ENCODE measurements at places on chromosomes 11 and 22. TPM values are rescaled to one million over a fixed set of nuclear protein-coding genes. Genes with fewer than 3 reads are reported as not detected.

The SLC5A1 gene
- total RNA-seq = 0.21 TPM

The GGTLC2 gene
- total RNA-seq = not detected

The APOBEC3H gene
- total RNA-seq = not detected

The UPB1 gene
- total RNA-seq = 0.24 TPM

The ALG9 gene
- total RNA-seq = 12.8 TPM

The ABTB2 gene
- total RNA-seq = 18.5 TPM

The WNT7B gene
- total RNA-seq = not detected

The OR51E2 gene
- total RNA-seq = 0.10 TPM

The FGF19 gene
- total RNA-seq = not detected

The NCR3LG1 gene
- total RNA-seq = 0.17 TPM

The BDNF gene
- 0.17 TPM for total RNA-seq

The CEP126 gene
- total RNA-seq = 0.49 TPM

The HBG1 gene
- total RNA-seq = not detected

DNA sequence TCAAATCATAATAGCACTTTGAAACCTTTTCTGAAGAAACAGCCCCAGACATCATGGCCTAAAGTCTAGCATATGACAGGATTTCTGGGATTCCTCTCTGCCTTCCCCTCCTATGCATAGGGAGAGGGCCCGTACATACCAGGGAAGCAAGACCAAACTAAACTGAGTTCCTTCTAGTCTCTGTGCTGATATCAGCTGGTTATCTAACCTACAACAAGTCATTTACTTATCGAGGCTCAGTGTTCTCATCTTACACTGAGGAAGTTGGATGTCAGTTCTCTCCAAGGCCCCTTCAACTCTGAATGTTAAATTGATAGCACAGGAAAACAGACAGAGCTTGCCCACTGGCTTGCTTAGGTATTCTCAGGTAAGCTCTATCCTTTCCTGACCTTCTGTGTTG is 17.0 kb upstream of the GRIK4 start:
- H3K27me3 ChIP-seq = no peaks in the 10 kb centered on the region
- H3K4me3 ChIP-seq = no peak overlapping the region
- DNase-seq = no peak
- no peak overlapping the region for H3K27ac ChIP-seq

- H3K27me3 ChIP-seq = no peaks in the 10 kb centered on the region
- peak; percentile 96 for DNase-seq
- peaks cover 27% of the 10 kb centered on the region for H3K4me1 ChIP-seq
- peak within 1 kb of the TSS; percentile 99 for H3K27ac ChIP-seq
- H3K36me3 ChIP-seq = peaks cover 2% of the 10 kb centered on the region
Measured at GRCh38 chr11:65498977-65499712, at the start of gene MALAT1. MALAT1 (plus strand) TSS chr11:65499045.

GRCh38 chr11:70712471-70712870 is 314.1 kb downstream of the CTTN start:
- no peaks in the 10 kb centered on the region for H3K4me1 ChIP-seq
- H3K27me3 ChIP-seq = peaks cover 69% of the 10 kb centered on the region
- no peak overlapping the region for H3K27ac ChIP-seq
- H3K4me3 ChIP-seq = no peak overlapping the region

GRCh38 chr11:10588904-10589303 is 20.4 kb upstream of the LYVE1 start:
- H3K4me1 ChIP-seq = peaks cover 19% of the 10 kb centered on the region
- H3K36me3 ChIP-seq = no peaks in the 10 kb centered on the region
- no peaks in the 10 kb centered on the region for H3K27me3 ChIP-seq
- H3K4me3 ChIP-seq = no peak overlapping the region
- DNase-seq = no peak

GRCh38 chr22:19959043-19959586 is 17.5 kb upstream of the TXNRD2 start:
- peak; percentile 78 for DNase-seq
- H3K36me3 ChIP-seq = no peaks in the 10 kb centered on the region
- H3K4me3 ChIP-seq = peak overlapping the region; percentile 6
- peaks cover 24% of the 10 kb centered on the region for H3K4me1 ChIP-seq
- no peaks in the 10 kb centered on the region for H3K27me3 ChIP-seq
- no peak overlapping the region for H3K27ac ChIP-seq

- no peak overlapping the region for H3K4me3 ChIP-seq
- peaks cover 11% of the 10 kb centered on the region for H3K4me1 ChIP-seq
- H3K27me3 ChIP-seq = no peaks in the 10 kb centered on the region
- H3K36me3 ChIP-seq = no peaks in the 10 kb centered on the region
- peak overlapping the region; percentile 50 for H3K27ac ChIP-seq
Measured at GRCh38 chr11:73335204-73335923, 27.3 kb downstream of the ARHGEF17 start.

DNA sequence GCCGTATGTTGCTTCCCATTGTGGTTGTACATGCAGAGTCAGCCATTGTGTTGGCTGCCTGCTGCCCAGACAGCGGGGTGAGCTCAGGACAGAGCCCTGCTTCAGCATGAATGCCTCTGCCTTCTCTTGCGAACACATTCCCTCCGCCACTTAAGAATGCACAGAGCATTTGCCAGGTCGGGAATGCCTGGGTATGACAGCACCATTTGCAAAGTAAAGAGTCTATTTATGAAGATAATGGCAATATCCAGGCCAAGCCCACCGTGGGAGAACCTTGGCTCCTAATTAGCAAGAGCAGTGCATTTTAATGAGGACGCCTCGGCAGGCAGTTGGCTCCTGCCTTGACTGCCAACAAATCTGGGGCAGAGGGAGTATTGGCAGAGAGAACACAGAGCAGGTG is 62.5 kb upstream of the SORL1 start:
- no peak for DNase-seq
- no peak overlapping the region for H3K4me3 ChIP-seq
- no peak overlapping the region for H3K27ac ChIP-seq
- no peaks in the 10 kb centered on the region for H3K4me1 ChIP-seq
- no peaks in the 10 kb centered on the region for H3K36me3 ChIP-seq
- H3K27me3 ChIP-seq = no peaks in the 10 kb centered on the region

DNA sequence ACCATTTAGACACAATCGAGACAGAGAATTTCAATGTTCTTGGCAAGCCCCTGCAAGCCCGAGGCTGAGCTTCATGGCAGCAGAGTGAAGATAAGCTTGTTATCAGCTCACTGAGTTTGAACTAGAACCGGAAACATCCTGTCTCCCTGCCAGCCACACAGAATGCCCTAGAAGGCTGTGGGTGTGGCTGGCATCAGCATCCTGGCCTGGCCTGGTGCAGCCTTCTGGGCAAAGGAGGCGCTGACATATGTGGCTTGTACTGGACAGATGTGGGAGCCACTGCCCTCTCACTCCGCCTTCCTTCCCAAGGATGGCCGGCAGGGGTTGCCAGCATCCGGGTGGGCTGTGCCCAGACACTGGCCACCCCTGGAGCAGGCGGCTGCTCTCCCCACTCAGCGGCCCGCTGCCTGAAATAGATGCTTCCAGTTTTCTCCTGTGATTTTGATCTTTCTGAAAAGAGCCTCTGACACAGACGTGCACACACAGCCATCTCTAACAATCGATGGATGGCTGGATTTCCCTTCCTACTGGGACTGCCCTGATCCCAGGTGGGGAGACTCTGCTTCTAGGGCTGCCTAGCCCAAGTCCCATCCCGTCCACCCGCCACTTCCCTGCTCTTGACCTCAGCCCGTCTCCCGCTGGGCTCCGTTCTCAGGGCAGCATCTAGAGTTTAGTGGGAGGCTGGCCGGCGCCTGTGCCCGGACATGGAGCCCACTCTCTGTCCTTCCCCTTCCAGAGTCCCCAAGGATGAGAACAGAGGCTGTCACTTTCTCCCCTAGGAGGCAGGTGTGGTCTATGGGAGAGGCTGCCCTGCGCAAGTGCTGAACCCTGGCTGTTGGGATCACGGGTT is 149.7 kb downstream of the CTTN start:
- H3K4me3 ChIP-seq = no peak overlapping the region
- H3K27ac ChIP-seq = no peak overlapping the region
- no peaks in the 10 kb centered on the region for H3K4me1 ChIP-seq
- peak; percentile 39 for DNase-seq
- peaks cover 58% of the 10 kb centered on the region for H3K27me3 ChIP-seq

GRCh38 chr11:41879214-41879613 is 419.8 kb upstream of the LRRC4C start:
- no peak for DNase-seq
- H3K27me3 ChIP-seq = no peaks in the 10 kb centered on the region
- H3K36me3 ChIP-seq = no peaks in the 10 kb centered on the region
- no peak overlapping the region for H3K27ac ChIP-seq

- H3K27me3 ChIP-seq = no peaks in the 10 kb centered on the region
- peak overlapping the region; percentile 51 for H3K4me3 ChIP-seq
- DNase-seq = no peak
- H3K36me3 ChIP-seq = no peaks in the 10 kb centered on the region
Measured at GRCh38 chr11:70662691-70663098, 264.4 kb downstream of the CTTN start.

GRCh38 chr11:72525466-72525865 is 91.1 kb upstream of the CLPB start:
- no peak overlapping the region for H3K4me3 ChIP-seq
- no peaks in the 10 kb centered on the region for H3K4me1 ChIP-seq
- H3K36me3 ChIP-seq = no peaks in the 10 kb centered on the region
- H3K27me3 ChIP-seq = no peaks in the 10 kb centered on the region
- no peak overlapping the region for H3K27ac ChIP-seq

DNA sequence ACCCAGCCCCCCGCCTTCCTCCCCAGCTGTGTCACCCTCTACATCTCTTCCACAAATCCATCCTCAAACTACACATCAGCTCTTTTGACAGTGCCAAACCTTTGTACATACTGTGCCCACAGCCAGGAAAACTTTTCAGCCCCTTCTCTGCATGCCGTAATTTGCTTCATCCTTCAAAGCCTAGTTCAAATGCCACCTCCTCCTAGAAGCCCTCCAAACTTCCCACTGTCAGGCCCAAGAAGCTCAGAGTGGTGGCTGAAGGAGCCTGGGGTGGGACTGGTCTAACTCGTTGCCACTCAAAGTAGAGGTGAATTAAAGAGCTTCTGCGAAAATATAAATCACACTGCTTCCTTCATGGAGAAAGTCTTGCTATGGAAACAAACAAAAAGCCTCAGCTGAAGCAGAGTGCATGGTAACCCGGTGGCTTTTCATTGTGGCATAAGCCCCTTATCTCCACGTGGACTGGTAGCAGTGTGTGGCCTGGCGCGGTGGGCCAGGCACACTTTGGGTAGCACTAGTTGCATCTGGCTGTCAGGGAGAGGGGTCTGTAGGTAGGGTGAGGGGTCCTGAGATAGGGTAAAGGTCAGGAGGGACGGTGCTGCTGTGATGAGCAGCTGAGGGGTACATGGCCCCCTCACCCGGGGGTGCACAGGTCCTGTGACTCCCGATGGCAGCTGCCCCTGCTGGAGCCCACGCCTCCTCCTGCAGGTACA is 76.9 kb downstream of the MYO7A start:
- H3K4me1 ChIP-seq = no peaks in the 10 kb centered on the region
- no peaks in the 10 kb centered on the region for H3K27me3 ChIP-seq
- no peak overlapping the region for H3K4me3 ChIP-seq

DNA sequence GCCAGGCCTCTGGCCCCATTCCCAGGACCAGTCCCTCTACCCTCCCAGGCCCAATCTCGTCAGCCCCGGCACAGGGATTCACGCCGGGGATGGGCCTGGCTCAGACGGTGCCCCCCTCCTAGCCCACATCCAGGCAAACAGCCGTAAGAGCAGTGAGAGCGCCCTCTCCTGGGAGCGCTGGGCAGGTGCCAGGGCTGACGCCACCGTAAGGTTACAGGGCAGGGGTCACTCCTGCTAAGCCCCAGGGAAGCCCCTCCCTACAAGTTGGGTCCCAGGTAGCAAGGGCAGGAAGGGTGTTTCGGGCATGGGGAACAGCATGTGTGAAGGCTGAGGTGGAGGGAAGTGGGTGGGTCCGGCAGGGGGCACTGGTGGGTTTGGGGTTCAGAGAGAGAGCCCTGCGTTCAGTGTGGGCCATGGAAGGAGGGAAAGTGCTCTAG is 19.2 kb upstream of the PPARA start:
- no peaks in the 10 kb centered on the region for H3K27me3 ChIP-seq
- no peak overlapping the region for H3K4me3 ChIP-seq
- H3K4me1 ChIP-seq = no peaks in the 10 kb centered on the region
- H3K27ac ChIP-seq = no peak overlapping the region
- DNase-seq = no peak
- no peaks in the 10 kb centered on the region for H3K36me3 ChIP-seq

- no peak overlapping the region for H3K4me3 ChIP-seq
- H3K4me1 ChIP-seq = peaks cover 43% of the 10 kb centered on the region
- DNase-seq = peak; percentile 92
- no peaks in the 10 kb centered on the region for H3K27me3 ChIP-seq
- H3K27ac ChIP-seq = peak overlapping the region; percentile 84
Measured at GRCh38 chr22:21942407-21943343, 10.0 kb downstream of the PPM1F start.

DNA sequence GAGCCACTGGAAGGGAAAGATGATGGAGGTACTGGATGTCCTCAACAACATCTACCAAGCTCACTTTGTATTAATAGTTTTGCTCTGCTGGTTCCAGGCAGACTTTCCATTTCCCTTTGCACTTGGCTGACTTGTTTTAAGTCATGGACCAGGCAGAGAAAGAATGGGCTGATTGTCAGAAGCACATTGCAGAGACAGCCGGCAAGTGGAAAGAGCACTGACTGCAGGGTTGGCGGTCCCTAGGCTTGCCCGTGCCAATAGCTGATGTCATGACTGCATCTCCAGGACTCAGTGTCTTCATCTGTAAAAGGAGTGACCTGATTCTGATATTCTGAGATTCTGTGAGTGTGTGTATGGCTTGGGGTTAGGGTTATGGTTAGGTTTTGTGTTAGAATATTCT is 20.9 kb upstream of the NNMT start:
- peak; percentile 67 for DNase-seq
- H3K4me1 ChIP-seq = no peaks in the 10 kb centered on the region
- H3K27me3 ChIP-seq = no peaks in the 10 kb centered on the region
- no peaks in the 10 kb centered on the region for H3K36me3 ChIP-seq
- H3K4me3 ChIP-seq = no peak overlapping the region
- no peak overlapping the region for H3K27ac ChIP-seq

DNA sequence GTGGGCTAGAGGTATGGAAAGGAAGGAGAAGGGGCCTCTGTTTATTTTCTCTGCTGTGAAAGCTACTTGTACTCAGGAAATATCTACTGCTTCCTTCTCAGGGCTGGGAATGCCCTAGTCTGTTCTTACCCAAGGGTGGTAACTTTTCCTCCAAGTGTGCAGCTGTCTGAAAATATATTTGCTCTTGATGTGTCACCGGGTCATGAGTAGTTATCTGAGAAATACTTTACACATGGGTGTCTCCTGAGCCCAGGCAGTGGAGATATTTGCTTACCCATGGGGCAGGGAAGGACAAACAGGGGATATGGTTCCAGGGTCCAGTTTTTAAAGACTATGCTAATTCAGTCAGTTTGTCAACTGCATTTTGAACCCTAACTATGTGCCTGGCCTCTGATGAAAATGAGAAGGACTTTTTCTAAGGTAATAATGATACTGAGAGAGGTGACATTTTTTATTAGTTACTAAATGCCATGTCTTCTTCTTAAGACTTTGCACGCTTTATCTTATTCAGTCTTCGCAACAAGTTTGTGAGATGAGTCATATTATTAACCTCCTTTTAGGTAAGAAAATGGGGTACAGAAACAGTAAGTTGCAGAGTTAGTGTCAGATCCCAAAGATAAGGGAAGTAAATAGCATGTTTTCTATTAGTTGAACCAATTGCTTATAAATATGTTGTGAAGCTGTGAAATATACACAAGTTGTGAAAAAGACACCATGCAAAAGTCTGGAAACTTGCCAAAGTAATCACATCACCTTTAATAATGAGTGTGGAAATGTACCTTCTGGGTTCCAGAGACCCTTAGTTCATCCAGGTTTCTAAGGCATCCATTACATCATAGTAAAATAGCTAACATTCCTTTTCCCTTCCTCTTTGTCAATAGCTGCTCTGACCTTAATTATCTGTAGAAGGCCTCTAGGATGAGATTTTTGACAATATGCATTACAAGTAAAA is 22.9 kb downstream of the SYTL2 start:
- H3K27ac ChIP-seq = peak overlapping the region; percentile 68
- no peaks in the 10 kb centered on the region for H3K36me3 ChIP-seq
- peaks cover 8% of the 10 kb centered on the region for H3K4me1 ChIP-seq

All from psoas muscle (tissue), 8 donors.